Aorta (tissue), 5 donors: ENCODE measurements at places on chromosomes 6 and 20.

GRCh38 chr20:64093013-64093503, 8.9 kb upstream of the LKAAEAR1 start:
- H3K36me3 ChIP-seq: no peaks in the 10 kb centered on the region
- no peaks in the 10 kb centered on the region for H3K4me1 ChIP-seq
- no peaks in the 10 kb centered on the region for H3K27me3 ChIP-seq
- DNase-seq: no peak
- no peak overlapping the region for H3K27ac ChIP-seq

GRCh38 chr6:6570929-6571671, 17.4 kb upstream of the LY86 start:
- H3K27ac ChIP-seq: no peak overlapping the region
- peaks cover 2% of the 10 kb centered on the region for H3K27me3 ChIP-seq
- no peak for DNase-seq
- no peak overlapping the region for H3K4me3 ChIP-seq
- H3K36me3 ChIP-seq: no peaks in the 10 kb centered on the region

DNA sequence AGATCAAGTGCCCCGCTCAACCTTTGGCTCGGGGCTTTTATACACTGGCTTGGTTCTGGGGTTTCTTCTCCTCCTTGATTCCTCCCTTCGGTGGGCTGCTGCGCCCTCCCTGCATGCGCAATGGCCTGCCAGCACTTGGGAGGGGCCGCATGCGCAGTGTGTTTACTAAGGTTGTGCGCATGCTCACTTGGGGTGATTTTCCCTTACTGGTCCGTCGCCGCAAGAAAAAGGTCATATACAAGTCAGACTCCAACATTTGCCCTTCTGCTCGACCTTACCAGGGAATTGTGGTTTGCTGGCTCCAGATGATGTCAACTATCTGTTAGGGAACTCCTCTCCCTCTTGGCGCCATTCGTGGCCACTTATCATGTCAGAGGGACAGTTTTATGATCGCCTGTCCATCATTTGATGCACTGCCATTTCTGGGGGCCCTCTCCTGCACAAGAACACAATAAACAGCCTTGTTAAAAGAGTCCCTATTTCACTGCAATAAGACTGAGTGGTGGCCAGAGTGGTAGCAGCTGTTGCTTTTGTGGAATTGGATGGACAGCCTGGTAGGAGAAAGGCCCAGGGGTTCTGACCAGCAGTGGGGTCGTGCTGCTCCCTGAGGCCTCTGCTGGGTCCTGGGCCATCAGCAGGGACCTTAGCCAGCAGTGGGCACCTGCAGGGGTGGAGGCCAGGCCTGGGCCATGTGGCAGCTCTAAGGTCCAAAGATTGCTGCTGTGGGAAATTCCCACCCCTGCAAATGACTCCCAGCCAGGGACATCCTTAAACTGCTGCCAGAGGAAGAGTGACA, 2.8 kb upstream of the LBP start:
- H3K27ac ChIP-seq: no peak overlapping the region
- H3K36me3 ChIP-seq: no peaks in the 10 kb centered on the region
- no peak overlapping the region for H3K4me3 ChIP-seq
- peak; percentile 81 for DNase-seq
- no peaks in the 10 kb centered on the region for H3K27me3 ChIP-seq

GRCh38 chr6:2992330-2992979, 7.2 kb upstream of the NQO2 start:
- H3K27ac ChIP-seq: no peak overlapping the region
- H3K27me3 ChIP-seq: no peaks in the 10 kb centered on the region
- H3K4me1 ChIP-seq: no peaks in the 10 kb centered on the region

DNA sequence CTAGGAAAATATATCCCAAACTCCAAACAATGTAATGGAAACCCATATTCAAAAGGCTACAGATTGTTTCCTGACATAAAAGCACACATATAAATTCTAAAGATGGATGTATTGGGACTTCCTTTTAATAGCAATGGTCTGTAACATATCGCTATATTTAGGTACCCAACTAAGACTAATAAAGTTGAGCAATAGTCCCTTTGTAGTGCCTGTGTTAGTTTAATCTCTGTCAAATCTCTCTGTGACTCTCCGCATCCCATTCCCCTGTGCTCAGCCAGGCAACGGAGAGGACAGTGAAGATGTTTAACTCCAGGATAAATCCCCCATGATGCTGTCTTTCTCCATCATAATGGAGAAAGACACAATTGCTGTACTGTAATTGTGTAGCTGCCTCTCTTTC, 19.0 kb downstream of the RCAN2 start:
- no peaks in the 10 kb centered on the region for H3K36me3 ChIP-seq
- H3K27ac ChIP-seq: no peak overlapping the region
- H3K4me3 ChIP-seq: no peak overlapping the region
- H3K4me1 ChIP-seq: peaks cover 6% of the 10 kb centered on the region

DNA sequence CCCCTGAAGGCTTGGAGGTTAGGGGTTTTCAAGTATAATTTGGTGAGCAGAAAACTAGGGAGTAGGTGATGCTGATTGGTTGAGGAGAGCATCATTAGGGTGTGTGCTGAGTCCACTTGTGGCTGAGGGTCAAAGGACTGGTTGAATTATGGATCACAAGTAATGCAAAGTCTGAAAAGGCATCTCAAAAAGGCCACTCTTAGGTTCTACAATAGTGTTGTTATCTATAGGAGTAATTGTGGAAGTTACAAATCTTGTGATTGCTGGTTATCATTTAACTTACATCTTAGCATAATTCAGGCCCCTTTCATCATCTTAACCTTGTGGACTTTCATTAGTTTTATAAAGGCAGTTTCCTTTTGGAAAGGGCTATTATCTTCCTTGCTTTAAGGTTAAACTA, 60.8 kb downstream of the UBR2 start:
- no peaks in the 10 kb centered on the region for H3K27me3 ChIP-seq
- no peak overlapping the region for H3K27ac ChIP-seq
- H3K36me3 ChIP-seq: peaks cover 1% of the 10 kb centered on the region
- no peak overlapping the region for H3K4me3 ChIP-seq
- H3K4me1 ChIP-seq: no peaks in the 10 kb centered on the region
